Erythroblast (primary cell): ENCODE measurements at places on chromosomes 5 and 9.

GRCh38 chr5:9924614-9925013 is 294.5 kb upstream of the TAS2R1 start:
- DNase-seq, result no peak

- DNase-seq, result no peak
Observed at GRCh38 chr9:129880654-129881546, 45.6 kb downstream of the USP20 start.

DNA sequence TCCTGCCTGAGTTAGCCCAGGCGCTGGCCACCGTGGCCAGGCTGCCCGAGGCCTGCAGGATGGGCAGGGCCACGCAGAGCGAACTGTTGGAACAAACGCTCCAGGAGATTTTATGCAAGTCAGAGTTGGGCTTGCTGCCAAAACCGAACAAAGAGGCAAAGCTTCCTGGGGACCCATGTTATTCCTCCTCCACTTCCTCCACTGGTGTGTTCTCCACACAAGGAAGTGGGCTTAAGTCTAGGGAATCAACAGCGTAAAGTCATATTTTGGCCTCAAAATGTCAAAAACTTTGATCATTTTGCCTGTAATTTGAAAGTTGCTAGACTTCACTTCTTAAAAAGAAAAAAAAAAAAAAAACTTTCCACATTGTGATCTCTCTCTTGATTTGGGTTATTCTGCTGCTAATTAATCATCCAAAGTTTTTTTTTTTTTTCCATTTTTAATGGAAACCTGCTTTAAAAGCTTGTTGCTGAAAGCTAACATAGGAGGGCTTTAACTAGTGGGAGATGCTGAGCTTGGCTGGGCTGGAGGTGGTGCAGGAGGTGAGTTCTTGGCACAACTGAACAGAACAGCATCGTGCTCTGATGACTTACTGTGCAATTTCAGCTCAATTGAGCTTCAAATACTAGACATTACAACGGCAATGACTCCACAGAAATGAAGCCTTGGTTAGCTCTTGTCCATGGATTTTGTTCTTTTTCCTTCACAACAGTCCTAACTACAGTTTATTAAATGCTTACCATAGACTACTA is 73.0 kb downstream of the PTPDC1 start:
- peak; percentile 69 for DNase-seq

- DNase-seq, result no peak
Observed at GRCh38 chr9:14212077-14212476, 101.9 kb downstream of the NFIB start.

DNA sequence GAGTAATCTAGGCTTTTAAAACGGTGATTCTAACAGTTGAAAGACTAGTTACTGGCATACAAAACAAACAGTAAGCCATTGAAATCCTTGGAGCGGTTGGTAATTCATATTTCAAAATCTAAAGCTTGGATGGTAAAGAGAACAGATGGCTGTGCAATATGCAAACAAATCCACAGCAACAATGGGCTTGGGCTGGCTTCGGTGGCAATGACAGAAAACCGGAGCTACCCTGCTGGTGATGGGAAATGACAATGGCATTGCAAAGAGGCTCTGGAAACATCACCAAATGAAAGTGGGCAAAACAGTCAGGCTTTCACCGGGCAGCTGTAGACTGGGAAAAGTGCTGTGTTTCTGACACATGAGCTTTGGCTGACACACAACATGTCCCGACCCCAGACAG is 42.2 kb downstream of the MED27 start:
- DNase-seq, result no peak

DNA sequence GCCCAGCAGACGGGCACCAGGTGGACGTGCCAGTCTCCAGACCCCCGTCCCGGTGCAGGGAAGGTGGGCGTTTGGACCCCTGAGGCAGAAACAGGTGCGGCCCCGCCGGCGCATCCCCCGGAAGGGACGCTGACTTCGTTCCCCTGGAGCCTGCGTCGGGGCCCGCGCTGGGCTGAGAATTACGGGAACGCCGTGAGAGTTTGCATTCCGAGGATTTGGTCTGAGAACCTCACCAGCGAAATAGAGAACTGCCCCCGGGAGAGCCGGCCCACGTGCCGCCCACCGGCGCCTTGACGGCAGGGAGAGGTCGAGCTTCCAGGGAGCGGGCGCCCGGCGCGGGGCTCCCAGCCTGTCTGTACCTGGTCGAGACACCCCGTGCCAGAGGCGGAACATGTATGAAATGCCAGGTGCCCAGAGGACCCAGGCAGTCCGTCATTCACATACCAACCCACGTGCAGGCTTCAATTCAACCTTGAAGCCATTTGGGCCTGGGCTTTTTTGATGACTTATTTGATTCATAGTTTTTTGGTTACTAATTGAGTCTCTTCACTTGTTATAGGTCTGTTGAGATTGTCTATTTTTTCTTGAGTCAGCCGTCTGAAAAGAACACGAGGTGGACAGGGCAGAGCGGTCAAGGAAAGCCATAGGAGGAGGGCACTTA is 877 bp upstream of the CAMSAP1 start:
- DNase-seq, result no peak

- no peak for DNase-seq
Observed at GRCh38 chr5:122719991-122720746, 54.7 kb upstream of the SNX2 start.
